ENCODE measurements at places on chromosomes 2 and 18.

DNA sequence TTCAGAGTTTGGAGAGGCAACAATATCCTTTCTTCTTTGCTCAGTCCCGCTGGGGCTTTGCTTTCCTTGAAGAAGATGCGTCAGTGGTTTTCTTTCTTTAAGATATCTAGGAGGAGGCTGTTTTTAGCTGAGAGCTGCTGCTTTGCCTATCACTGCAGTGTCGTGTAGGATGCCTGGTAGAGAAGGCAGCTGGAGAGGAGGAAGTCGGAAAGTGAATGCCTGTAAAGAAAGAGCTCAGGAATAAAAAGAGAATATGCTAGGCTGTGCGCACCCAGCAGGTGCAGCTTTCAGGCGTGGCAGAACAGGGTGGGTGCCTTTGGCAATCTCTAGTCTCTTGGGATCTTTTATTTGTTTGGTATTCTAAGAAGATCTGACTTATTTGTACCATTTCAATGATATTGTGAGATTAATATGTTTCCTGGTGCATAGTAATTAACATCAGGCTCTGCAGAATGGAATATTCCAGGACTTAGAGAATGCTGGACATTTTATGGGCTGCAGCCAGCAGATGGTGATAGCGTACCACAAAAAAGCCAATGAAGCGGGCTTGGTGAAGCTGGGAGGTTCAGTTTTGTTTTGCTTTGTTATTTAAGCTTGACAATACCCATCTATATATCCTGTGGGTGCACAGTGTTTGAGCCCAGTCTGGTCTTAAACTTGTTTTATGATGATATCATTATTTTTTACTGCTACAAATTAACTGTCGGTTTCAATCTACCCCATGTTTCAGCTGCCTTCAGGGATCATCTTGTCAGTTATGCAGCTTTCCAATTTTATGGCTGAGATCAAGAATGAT is 34.9 kb downstream of the CAVIN2 start:
- peak; percentile 41 for DNase-seq

- DNase-seq = no peak
Observed at GRCh38 chr2:119647440-119648169, 31.4 kb upstream of the TMEM177 start.

DNA sequence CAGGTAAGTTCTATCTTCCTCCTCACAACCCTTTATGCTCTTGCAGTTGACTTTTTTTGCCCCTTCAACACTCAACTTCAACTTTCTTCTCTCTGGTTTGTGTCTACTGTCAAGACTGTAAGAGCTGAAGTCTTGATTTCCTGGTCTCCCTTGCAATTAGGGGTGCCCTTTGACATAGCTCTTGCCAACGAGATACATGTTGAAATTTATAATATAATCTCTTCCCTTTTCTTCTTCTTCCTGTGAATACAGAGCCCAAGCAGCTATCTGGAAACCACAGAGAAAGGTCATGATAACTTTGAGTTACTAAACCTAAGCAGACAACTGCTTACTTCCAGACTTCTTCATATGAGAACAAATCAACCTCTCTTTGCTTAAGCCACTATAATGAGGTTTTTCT is 163.5 kb downstream of the MC4R start:
- DNase-seq = no peak

DNA sequence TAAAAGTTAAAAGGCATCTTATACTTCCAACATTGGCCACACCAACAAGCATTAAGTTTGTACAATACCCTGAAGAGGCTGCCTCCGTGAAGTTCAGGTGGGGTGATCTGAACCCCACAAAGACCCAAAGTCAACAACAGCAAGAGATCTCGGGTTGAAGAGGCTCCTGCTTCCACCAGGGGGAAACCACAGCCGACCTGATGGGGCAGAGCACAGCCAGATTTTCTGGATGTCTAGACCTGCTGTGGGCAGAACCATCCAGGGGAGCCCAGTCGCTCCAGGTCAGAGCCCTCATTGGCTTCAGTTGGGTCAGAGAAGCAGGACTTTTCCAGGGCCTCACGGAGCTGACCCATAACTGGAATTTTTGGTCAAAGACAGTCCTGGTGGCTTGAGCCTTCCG is 66.5 kb upstream of the ACKR3 start:
- DNase-seq = no peak

GRCh38 chr2:232448304-232448690 is 7.7 kb upstream of the ALPI start:
- DNase-seq = no peak

DNA sequence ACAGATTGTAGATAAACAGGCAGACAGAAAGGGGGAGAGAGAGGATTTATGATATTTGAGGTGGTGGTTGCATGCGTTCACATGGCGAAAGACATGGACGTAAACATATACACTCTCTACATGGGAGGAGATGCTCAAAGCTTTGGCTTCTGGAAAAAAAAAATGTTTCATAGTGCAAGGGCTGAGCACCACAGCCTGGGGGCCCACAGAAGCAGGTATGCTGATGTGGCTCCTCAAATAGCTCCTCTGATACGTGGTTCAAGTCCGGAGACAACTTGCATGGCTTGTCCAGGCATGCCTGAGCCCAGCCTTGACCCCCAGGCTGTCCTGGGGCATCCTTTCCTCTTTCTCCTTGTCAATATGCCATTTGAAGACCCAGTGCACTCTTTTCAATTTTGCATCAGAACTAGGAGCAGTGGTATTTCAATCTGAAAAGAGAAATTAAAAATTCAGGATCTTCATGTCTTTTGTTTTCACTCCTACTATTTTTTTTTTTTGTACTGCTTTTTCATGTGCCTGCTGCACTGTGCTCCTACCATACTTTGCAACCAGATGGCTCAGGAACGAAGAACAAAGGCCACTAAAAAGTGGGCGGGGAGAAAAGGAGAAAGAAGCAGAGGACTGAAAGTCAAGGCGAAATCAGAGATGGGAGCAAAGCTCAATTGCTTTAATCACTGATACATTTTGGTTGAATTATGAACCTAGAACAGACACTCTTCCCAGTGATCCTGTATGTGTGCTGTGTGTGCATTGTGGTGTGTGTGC is 495.7 kb upstream of the TCF4 start:
- DNase-seq = no peak

DNA sequence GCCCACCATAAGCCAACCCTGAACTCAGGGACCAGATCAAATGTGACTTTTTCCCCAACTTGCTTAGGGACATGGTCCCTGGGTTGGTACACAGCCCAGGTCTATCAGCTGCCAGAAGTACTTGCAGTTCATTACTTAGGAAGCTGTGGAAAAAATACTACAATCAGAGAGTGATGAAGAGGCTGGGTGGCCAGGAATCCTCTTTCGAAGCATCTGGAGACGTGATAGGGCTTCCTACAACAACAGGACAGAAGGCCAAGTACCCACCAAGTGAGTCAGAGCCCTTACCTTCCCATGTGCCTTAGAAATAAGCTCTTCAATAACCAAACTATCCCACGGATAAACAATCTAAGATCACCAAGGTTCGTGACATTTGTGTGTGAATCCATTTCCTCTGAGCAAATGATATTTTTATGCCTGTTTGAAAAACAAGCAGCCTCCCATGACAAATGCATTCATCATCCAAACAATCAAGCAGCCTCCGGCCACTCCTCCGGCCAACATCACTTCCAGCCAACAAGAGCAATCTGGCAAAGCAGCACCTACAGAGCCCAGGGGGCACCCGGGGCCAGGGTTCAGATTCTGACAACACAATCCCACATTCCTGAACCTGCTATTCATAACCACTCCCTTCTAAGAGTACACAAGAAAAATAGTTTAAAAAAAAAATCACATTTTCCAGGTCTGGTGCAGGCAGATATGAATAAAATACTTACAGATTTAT is 26.4 kb downstream of the TBC1D8 start:
- DNase-seq = no peak

DNA sequence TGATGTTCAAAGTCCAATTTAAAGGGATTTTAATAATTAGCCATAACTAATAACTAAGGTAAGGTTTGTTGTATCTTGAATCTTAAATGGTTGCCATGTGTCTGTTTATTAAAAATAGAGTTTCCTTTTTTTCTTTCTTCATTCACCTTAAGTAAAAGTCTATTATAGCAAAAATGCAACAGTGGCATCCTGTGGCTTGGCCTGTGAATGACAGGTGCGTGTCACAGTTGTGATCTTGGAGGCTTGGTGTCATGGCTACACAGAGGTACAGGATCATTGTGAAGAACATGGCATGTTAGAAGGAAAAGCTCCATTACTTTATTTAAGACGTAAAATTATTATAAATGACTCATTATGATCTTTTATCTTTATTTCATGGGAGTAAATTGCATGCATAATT is 246.1 kb downstream of the BCL2 start:
- no peak for DNase-seq

GRCh38 chr18:71899707-71900472 is 644.3 kb downstream of the CBLN2 start:
- no peak for DNase-seq

GRCh38 chr2:232385660-232386489 is 7.3 kb downstream of the ALPP start:
- DNase-seq = no peak

GRCh38 chr18:50886929-50887328 is 8.0 kb downstream of the ME2 start:
- no peak for DNase-seq

DNA sequence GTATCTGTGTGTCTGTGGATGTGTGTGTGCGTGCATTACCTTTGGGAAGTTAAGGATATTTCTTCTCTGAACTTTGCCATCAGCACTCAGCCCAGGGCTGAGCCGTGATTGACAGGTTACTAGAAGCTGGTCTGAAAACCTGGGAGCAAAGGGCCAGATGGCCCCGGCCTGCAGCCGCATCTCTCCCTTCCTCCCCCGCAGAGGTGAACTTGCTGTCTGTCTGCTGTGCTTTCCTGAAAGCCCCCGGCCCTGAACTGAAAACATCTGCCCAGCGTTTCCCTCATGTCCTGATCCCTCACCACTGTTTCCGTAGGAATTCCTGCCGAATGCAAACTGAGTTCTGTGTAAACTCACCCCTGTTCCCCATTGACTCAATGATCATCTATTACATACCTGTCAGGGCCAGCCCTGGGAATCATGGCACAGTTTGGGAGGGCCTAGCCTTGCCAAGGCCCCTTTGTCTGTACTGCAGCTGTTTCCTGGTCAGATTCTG is 45.8 kb downstream of the MYCN start:
- no peak for DNase-seq

DNA sequence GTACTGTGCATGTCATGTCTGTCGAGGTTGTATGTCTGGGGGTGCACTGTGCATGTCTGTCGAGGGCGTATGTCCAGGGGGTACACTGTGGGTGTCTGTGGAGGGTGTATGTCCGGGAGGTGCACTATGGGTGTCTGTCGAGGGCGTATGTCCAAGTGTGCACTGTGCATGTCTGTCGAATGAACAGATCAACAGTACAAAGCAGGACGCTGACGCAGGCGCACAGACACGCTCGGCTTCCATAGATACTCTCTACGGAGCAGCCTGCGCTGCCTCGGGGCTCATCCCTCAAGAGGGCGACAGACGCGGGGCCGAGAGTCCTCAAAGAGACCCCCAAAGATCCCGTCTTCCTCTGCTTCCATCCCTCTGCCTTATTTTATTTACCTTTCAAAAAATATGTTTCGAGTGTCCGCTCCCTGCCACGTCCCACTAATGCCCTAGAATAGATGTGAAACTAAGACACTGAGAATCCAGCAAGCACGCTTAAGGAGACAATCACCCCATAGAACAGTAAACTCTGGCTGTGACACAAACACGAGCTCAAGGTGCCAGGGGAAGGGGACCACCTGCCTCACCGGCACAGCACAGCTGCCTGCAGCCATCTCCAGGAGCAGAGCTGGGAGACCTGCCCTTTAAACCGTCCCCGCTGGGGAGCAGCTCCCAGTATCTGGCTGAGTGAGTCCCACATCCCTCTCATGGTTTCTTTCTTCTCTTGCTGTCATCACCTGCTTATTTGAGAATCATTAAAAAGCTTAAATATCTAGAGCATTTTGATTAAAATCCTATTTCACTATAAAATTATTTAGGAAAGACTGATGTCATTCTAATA is 250.5 kb upstream of the MYT1L start:
- no peak for DNase-seq

- no peak for DNase-seq
Observed at GRCh38 chr18:46755315-46756024, 1.4 kb downstream of the ST8SIA5 start.

DNA sequence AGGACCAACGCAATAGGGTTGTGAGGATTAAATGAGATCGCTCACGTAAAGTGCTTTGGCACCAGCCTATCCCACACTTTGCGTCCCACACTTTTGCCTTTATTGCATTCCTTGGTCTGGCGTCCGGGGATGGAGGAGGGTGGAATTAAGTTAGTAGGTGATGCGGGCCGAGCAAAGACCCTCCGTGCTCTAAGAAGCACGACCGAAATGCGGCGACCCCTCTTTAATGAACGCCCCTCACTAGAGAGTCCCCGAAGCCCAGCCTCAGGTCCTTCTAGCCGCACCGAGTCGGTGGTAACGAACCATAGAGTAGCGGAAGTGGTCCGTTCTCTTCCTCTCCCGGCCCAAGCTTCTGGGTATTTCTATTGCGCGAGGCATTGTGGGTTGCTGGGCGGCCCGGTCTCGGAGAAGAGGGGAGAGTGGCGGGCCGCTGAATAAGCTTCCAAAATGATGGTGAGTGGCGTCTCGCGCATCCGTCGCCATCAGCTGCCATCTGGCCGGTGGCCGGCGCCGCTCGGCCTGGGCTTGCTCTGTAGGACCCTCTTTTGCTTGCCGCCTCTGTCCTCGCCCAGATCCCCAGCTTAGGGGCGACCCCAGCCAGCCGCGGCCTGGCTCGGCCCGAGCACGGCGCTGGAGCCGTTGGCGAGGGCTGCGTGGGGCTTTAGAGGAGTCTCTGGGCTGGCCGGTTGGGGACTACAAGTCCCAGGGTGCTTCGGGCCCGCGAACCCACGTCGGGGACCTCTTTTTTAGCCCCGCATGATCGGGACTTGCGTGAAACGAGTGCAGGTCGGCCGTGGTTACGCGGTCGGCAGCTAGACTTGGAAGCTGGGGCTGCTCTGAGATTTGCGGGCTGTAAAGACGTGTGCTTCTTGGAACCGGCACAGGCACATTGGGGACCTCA is at the start of gene CCT7:
Gene CCT7, plus strand, starts transcription at position 377 of the 901 bp plus-strand sequence. Its CDS starts 71 bp downstream, at position 448.
- peak; percentile 69 for DNase-seq

GRCh38 chr2:18123577-18123976 is 245.1 kb downstream of the KCNS3 start:
- no peak for DNase-seq

DNA sequence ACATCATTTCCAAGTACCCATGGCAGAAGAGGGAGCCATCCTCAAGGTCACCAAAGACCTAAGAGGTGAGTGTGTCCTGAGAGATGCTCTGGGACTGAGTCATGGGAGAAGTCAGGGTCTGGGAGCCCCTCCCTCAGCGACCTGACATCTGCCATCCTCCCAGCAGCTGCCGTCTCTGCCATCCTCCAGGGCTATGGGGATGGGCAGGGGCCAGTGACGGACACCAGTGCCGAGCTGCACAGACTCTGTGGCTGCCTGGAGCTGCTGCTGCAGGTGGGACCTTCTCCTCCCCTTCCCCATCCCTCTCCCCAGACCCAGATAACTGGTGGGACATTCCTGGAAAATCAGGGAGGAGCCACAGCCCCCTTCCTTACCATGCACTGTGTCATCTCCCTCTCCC is 1.5 kb downstream of the RUFY4 start:
- DNase-seq = no peak

GRCh38 chr2:673615-674320 is 3.4 kb downstream of the TMEM18 start:
- DNase-seq = no peak
